ENCODE measurements at places on chromosomes 3 and 15.
A peak's percentile ranks its signal among the peaks of the same experiment; 100 is the strongest.

DNA sequence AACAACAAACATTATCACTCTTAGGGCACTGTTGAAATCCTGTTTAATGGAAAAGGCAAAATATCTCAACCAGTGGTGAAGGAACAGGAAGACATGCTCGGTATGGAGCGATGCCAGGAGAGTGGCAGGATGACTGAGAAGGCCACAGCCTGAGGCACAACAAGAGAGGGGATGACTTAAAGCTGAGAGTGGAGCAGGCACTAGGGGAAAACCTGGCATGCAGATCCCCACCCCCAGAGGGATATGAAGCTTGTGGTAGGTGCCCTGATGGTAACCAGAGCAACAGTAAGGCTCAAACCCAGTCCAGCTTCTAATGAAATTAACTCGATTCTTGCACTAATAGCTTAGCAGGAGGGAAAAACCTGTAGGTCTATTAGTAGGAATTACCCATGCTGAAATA, 40.4 kb downstream of the LYSMD4 start:
- DNase-seq = no peak
- H3K27me3 ChIP-seq = no peaks in the 10 kb centered on the region

DNA sequence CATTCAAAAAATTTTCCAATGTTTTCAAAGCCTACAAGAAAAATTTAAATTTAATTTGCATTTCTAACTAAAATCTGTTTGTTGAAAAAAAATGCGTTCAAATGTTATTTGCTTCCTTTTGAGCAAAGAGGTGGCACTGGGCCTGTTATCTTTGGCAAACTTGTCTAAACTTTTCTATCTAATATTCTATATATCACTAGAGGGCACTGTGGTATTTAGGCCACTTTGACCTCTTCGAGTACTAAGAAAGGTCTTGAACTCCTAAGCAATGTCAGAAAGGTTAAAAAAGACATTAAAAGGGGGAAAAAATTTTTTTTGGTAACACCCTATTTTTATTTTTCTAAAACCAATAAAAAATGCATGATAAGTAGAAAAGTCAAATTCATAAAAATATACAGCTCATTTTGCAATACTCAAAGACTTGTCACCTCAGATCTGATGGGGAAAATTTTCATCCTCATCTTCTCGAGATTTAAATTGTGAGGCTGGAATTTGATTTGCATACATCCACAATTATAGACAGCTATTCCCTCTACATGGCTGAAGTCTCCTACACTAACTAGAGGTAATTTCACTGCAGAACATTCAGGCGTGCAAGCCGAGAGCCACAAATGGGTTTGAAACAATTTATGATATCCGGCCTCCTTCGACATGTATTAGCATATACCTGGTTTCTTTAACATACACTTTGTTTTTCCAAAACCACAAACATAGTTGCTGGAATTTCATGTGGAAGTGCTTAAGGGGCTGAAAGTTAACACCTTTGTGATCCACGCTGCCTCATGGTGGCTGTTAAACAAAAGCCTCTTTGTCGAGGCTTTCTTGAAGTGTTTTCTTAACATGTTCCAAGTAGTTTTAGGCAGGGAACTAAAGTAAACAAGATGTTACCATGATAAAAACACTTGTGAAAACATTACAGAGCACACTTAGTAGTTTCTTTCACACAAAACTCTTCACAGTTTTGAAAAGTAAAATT, 576.4 kb downstream of the FOXP1 start:
- H3K27me3 ChIP-seq = no peaks in the 10 kb centered on the region
- no peak overlapping the region for H3K27ac ChIP-seq
- peaks cover 30% of the 10 kb centered on the region for H3K36me3 ChIP-seq
- H3K4me1 ChIP-seq = peaks cover 59% of the 10 kb centered on the region
- no peak overlapping the region for H3K4me3 ChIP-seq
- no peak for DNase-seq

DNA sequence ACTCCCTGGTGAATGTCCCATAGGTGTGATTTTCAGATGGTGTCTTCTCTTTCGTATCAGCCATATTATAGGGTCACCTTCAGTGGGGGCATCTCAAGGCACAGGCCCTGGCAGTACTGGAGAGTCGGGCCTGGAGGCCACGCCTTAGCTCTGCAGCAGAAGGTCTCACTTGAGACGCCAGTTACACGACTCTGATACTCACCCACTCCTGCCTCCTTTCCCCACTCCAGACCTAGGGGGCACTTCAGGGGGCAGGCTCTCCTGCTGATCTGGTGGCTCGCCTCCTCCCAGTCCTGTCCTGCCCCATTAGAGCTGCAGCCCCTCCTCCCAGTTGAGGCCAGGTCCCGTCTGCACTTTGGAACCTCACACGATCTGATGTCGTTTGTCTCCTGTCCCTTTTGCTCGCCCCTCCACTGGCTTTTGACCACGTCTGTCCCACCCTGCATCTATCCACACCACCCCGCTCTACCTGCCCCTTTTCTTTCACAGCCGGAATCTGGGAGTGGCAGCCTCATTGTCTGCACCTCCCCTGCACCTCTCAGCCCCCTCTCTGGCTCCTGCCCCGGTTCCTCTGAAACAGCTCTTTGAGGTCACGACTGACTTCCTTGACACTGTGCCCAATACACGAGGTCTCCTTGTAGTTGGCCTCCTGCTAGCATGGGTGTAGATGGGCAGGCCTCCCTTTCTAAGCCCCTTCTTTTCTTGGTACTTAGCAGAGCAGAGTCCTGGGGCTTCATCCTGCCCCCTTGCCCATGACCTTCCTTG, 181.9 kb downstream of the NSMCE3 start:
- peaks cover 11% of the 10 kb centered on the region for H3K4me1 ChIP-seq
- H3K36me3 ChIP-seq = no peaks in the 10 kb centered on the region
- H3K27me3 ChIP-seq = no peaks in the 10 kb centered on the region
- no peak overlapping the region for H3K27ac ChIP-seq

DNA sequence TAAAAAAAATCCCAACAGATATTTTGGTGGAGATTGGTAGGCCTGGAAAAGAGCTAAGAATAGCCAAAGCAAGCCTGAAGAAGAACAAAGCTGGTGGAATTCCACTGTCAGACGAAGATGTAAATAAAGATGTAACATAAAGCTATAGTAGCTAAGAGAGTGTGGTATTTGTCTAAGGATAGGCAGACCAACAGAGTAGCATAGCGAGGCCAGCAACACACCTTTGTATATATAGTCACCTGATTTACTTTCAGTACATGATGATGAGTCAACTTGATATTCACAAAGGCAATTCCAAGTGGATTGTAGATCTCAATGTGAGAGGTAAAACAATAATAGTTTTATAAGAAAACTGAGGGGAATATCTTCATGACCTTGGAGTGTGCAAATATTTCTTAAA, 53.6 kb upstream of the SYN2 start:
- H3K27me3 ChIP-seq = peaks cover 4% of the 10 kb centered on the region
- H3K27ac ChIP-seq = no peak overlapping the region
- no peaks in the 10 kb centered on the region for H3K4me1 ChIP-seq
- no peak overlapping the region for H3K4me3 ChIP-seq
- no peaks in the 10 kb centered on the region for H3K36me3 ChIP-seq

DNA sequence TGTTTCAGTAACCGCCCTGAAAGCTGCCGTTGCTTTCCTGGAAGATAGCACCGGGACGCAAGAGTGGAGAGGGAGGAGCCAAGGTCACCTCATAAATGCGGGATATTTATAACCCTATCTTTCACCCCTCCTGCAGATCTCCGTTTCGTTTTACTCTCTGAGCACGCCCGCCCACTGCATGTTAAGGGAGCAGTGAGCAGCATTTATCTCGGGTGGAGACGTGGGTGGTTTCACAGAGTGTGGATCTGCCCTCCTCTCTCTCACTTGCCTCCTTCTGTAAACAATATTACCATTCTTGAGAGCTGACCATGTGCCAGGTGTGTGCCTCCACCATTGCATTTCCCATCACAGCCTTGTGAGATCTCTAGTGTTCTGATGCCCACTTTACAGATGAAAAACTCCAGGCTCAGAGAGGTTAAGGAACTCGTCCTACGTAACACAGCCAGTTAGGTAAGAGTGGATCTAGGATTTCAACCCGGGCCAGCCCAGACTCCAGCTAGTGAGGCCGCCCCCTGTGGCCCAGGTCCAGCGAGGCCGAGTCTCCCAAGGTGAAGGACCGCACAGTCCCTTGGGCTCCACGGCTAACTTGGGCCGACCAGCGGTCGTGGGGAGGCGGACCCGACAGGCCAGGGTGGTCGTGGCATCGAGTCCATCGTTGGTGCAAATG, 16.9 kb upstream of the SEMA4B start:
- H3K4me3 ChIP-seq = peak overlapping the region; percentile 75
- peaks cover 2% of the 10 kb centered on the region for H3K27me3 ChIP-seq
- no peak for DNase-seq
- peaks cover 4% of the 10 kb centered on the region for H3K36me3 ChIP-seq
- H3K27ac ChIP-seq = peak overlapping the region; percentile 46

Data from activated T-helper 2 cell treated with anti-CD3 and anti-CD28 coated beads, Interferon-gamma antibody, Interleukin-2, Interleukin-4, amounts not matched to agents 10 μg/mL and 5 μg/mL and 100 μg/mL, durations not matched to agents 14 hours and 24 hours and 36 hours (primary cell).